ENCODE measurements at places on chromosomes 16 and 17.
A peak's percentile ranks its signal among the peaks of the same experiment; 100 is the strongest.

DNA sequence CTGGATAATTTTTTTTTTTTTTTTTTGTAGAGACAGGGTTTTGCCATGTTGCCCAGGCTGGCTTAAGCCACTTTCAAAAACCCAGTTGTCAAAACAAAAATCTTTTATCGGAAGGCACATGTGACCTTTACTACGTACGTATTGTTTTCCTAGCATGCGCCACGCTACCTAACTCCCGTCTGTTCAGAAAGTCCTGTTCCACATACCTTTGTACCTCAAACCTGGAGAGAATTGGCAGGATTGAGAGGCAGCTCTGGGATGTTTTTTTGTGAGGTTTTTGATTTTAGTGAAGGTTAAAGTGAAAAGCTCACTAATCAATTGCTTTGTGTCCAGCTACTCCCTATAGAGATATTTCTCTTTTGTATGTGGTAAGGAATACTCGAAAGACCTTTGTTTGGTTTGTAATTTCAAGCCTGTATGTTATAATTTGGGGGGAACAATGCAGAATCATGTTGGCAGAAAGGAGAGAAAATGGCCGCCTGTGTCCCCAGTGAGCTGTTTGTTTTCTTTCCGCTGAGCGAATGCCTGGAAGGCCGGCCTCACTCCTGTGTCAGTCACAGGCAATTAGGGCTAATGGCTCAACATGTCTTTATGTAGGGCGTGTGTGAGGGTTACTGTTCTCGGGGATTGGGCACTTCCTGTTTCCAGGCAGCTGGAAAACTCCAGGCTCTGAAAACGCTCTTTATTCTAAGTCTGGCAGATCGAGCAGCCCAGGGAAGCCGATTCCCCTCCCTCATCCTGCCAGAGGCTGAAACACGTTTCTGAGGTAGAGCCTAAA is 60.8 kb upstream of the CLEC18A start:
- DNase-seq: peak; percentile 87

GRCh38 chr16:79272141-79272577 is 328.4 kb downstream of the MAF start:
- DNase-seq: no peak

- peak; percentile 64 for DNase-seq
Observed at GRCh38 chr17:12789075-12789480, 220 bp upstream of the ARHGAP44 start.

GRCh38 chr17:39165841-39166349 is at the start of gene ARL5C:
TSS of gene ARL5C (minus strand) at chr17:39166161. CDS start at chr17:39165760, 401 bp downstream.
- no peak for DNase-seq

- DNase-seq: no peak
Observed at GRCh38 chr16:77414752-77415231, 20.0 kb downstream of the ADAMTS18 start.

DNA sequence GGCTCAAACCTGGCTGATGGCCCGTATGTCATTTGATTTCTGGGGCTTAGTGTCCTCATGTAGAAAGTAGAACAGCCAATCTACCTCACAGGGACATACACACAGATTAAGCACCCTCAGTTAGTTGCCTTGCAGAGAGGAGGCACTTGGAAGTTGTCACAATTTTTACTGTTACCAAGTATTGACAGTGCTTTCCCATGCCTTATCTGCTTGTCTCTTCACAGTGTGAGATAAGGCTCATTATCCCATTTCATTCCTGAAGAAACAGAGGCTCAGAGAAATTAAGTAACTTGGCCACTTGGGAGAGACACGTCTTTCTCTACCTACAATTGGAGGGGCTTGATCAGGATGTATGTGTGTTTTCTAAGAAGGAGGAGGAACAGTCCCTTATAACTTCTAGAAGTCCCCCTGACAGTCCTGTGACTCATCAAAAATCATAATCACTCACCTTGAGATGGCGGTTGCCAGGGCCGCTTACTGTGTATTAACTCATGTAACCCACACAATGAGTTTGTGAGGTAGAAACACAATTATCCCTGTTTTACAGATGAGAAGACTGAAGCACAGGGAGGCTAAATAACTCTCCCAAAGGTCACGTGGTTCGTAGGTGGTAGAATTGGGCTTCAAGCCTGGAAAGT is 56.9 kb upstream of the LHX1 start:
- no peak for DNase-seq

DNA sequence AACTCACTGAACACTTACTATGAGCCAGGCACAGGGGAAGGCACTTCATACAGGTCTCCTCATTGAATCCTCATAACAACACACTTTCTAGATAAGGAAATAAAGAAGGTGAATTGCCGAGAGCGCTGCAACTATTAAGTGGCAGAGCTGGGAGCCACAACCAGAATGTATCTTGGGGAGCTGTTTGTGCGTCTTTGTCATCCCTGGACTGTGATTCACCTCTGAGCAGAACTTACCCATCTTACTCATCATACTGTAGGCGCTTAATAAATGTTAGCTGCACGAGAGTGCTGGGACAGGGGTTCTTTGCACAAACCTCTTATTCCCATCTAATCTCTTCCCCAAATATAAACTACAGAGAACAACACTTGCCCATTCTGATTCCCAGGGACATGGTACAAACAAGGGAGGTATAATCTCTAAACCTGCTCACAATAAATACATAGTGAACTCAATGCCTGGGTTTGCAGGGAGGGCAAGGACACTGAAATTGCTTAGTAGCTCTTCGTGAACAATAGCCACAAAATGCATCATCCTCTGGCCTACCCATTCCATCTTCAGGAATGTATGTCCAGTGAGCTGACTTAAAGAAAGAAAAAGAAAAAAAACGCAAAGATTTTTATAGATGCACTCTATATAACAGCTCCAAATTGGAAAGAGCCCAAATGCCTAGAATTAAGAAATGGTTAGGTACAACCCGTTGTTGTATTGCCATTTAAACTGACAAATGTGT is 43.0 kb downstream of the MYO18A start:
- no peak for DNase-seq

DNA sequence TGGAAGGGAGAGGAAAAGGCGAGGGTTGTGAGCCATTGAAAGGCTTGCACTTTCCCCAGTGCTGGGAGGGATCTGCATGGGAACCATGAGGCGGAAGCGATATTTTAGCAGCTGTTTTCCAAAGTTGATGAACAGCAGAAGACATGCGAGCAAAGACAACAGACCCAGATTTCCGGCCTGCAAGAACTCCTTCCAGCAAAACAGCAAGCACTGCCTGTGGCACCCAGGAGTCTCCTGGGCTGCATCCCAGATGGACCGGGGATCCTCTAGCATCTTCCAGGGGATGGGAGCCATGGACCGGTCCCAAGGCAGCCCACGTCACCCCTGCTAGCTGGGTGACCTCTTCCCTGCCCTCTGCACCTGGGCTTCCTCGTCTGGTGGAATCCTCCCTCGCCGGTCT is 162.8 kb downstream of the IRF8 start:
- no peak for DNase-seq

Data from head of caudate nucleus (tissue), 42 donors.